Activated B cell treated with CpG ODN at 0.5 μM for 24 hours (primary cell): ENCODE measurements at places on chromosomes 12 and 14. TPM values are rescaled to one million over a fixed set of nuclear protein-coding genes. Genes with fewer than 3 reads are reported as not detected.

The PLEKHH1 gene
- 0.20 and 0.61 TPM in 2 replicates for total RNA-seq

The ITGB7 gene
- 137 and 139 TPM in 2 replicates for total RNA-seq

The SOS2 gene
- 29.1 and 32.0 TPM in 2 replicates for total RNA-seq

The STXBP6 gene
- total RNA-seq = 0.22 TPM in 1 of 2 replicates, not detected in the other

The RERGL gene
- not detected in 2 replicates for total RNA-seq

The IL31 gene
- total RNA-seq = not detected in 2 replicates

The STON2 gene
- 0.51 TPM in 1 of 2 replicates, not detected in the other for total RNA-seq

The ANO2 gene
- not detected in 2 replicates for total RNA-seq

DNA sequence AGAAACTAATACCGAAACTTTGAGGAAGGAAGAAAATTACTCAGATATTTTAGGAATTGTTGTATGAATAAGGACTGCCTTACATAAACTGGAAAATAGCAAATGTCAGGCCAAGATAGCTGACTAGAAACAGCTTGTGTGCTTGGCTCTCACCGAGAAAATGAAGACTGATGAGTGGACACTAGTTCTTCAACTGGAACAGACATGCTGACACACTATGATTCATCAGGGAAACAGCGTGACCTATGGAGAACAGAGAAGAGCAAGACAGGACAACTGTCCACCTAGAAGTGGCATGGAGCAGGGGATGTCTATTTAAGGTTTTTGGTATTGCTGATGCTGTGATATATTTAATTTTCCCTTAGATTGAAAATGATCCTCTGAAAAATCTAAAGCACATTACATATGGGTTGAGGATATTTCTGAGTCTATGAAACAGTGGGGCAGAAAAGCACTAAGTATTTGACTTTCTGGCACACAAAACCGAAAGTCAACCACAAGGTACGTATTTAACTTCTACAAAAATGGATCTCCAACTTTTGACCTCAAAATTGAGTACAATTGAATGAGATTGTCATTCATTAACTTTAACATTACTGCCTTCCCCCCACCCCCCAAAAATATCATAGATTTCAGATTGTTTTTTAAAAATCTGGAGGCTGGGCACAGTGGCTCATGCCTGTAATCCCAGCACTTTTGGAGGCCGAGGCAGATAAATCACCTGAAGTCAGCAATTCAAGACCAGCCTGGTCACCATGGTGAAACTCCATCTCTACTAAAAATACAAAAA, 863.2 kb downstream of the LRFN5 start:
- no peak for DNase-seq

DNA sequence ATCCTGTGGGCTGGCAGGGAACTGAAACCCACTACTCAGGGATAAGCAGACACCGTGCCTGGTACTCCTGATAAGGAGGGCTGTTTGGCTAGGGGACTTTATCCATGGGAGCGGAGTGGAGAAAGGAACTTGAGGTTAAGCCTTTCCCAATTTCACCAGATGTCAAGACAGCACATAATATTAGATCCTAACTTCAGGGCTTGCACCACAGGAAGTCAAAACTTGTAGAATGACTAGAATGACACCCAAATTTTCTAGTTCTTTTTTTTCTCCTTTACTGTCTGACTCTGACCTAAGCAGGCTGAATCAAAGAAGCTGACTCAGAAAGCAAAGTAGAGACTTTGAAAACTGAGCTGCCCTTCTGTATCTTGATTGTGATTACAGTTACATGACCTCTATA, 7.1 kb upstream of the CGRRF1 start:
- DNase-seq = no peak

GRCh38 chr12:46915836-46916235, 90.0 kb upstream of the SLC38A4 start:
- DNase-seq = no peak

GRCh38 chr14:89058697-89059096, 234.2 kb downstream of the TTC8 start:
- no peak for DNase-seq

DNA sequence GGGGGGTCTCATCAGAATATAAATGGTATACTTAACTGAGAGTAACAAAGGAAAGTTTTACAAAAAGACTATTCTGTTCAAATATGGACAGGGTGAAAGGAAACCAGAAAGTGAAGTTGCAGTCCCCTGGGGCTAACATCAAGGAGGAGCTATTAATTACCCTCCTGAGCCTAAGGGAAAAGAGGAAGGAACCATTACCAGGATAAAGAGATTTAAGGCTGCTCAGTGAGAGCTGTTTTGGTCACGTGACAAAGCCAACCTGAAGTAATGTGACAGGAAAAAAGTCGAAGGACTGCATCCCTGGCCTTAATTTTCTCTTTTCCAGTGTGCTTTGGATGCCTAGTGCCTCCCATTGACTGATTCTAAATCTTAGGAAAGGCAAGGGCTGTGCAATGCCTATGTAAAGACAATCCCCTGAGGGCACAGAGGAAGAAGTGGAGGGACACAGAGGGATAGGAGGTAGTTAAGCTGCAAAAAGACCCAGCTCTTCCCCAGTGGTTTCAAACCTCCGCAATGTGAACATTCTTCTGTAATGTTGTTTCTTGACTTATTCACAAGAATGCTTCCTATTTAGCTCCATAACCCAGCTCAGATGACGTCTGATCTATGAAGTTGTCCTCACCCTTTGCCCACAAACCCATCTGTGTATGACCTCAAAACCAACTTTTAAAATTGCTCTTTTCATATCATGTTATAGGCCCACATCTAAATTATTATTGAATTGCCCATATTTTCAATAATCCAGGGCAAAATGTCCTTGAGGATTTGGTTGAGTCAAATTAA, 187.7 kb upstream of the DCN start:
- no peak for DNase-seq

- DNase-seq = no peak
Observed at GRCh38 chr14:55582746-55583145, 2.7 kb downstream of the KTN1 start.

GRCh38 chr12:107967170-107967569, 161.9 kb upstream of the WSCD2 start:
- DNase-seq = no peak

DNA sequence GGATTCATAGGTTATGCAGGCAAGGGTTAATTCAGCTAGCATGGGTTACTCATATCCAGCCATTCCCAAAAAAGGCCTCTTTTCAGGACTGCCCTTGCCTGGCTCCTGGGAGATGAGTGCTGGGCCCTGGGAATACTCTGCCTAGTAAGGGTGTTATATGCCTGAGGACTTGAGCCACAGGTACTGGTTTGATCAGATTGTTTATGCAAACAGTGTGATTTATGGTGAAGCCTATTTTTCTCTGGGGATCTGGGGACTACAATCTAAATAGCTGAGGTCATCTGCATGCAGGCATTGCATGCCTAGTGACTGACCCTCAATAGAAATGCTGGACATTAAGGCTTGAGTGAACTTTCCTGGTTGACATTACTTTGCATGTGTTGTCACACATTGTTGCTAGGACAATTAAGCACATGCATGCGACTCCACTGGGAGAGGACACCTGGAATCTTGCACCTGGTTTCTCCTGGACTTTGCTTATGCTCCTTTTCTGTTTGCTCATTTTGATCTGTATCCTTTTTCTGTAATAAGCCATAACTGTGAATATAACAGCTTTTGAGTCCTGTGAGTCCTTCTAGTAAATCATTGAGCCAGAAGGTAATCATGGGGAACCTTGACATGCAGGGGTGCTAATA, 73.0 kb downstream of the RAD51B start:
- DNase-seq = no peak

GRCh38 chr12:90253136-90253535, 544.5 kb upstream of the ATP2B1 start:
- DNase-seq = no peak

- no peak for DNase-seq
Observed at GRCh38 chr12:46743456-46743855, 82.3 kb downstream of the SLC38A4 start.
